Activated CD4-positive, CD25-positive, alpha-beta regulatory T cell treated with anti-CD3 and anti-CD28 coated beads, Interleukin-2, amount 50 U/mL, for 72 hours (primary cell): ENCODE measurements at places on chromosomes 5 and 9.

DNA sequence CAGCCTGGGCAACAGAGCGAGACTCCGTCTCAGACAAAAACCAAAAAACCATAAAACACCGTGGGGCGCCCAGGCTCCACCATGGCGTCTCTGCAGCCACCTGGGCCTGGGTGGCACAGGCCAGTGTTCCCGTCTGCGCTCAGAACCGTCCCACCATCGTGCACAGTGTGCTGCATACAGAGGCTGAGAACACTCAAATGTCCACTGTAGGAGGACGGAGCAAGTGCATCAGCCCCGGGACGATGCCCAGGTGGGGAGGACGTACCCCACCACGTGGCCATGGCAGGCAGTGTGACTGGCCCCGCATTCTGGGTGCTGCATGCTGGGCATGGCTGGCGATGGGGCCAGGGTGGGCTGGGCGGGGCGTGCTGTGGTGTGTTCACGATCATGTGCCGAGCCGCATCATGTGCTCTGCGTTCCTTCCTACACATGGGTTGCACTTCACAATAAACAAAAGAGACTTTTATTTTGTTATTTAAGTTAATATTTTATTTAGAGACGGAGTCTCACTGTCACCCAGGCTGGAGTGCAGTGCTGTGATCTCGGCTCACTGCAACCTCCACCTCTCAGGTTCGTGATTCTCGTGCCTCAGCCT lies 37.8 kb downstream of the EXD3 start:
- DNase-seq: no peak

DNA sequence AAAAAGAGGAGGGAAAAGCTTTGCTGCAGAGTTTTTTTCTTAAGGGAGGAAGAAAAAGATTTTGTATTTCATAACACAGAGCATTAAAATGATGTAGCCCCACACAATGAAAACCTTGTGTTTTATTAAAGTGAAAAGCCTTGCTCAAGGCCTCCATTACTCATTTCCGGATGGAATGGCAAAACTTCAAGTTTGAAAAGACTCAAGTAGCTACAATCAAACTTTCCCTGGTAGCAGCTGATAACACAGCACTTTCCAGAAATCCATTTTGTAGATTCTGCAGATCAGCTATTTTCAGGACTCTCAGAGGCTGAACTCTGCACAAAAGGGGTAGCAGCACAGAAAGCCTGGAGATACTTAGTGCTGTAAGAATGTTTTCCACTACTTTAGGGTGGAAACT lies 374.8 kb downstream of the NFIB start:
- no peak for DNase-seq

- no peak for DNase-seq
Measured at GRCh38 chr5:167993771-167994170, 297.7 kb upstream of the WWC1 start.

- DNase-seq: no peak
Measured at GRCh38 chr5:151233616-151234085, 9.8 kb upstream of the CCDC69 start.
